ENCODE measurements at places on chromosomes 12 and 14.

DNA sequence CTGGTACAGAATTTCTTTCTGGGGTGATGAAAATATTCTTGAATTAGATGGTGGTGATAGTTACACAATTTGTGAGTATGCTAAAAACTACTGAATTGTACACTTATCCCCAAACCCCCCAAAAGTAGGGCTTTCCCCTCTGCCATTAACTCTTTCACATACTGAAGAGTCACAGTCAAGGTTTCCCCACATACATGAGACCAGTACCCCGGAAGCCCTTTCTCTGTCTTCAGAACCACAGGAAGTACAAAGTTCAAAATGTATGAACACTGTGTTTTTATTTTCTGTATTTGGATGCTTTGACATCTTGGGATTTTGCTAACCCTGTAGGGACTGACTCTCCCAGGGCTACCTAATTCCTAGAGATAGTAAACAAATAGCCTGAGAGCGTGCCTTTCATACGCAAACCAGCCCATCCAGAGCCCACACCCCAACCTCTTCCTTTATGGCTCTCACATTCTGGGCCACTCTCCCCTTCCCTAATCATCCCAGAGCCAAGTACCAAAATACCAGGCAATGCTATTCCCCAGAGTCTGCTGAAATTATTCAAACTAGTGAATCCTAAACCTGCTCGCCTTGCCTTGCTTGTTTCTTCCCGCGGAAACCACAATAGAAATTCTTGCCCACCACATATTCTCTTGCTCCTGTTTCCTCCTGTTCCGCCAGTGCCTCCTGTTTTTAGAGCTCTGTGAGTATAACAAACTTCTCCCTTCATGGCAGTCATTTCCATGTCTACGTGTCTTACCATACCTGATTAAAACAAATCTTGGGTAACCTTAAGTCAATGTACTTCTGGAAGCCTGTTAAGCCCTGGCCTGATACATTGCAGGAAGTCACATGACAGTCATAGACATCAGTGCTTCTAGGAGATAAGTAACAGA is 524.8 kb downstream of the FUT8 start:
- DNase-seq, result no peak

- DNase-seq, result no peak
Observed at GRCh38 chr12:30953257-30953656, 26.7 kb downstream of the TSPAN11 start.

DNA sequence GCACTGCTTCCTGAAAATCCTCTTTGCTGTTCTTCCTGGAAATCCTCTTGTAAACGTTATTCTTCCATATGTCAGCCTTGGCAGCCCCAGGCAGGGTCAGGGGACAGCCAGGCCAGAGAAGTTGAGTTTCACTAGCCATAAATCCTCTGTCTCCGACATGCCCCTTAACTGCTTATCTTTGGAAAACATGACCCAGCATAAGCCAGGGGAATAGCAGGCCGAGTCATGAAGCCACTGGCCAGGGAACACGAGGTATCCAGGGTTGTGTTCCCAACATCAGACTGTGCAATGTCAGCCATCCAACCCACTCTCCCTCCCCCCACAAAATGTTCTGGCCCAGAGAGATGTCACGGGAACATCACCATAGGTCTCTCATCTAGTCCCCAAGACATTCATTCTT is 453.9 kb downstream of the MED13L start:
- DNase-seq, result no peak

GRCh38 chr14:50978888-50979287 is 34.6 kb upstream of the PYGL start:
- DNase-seq, result no peak

DNA sequence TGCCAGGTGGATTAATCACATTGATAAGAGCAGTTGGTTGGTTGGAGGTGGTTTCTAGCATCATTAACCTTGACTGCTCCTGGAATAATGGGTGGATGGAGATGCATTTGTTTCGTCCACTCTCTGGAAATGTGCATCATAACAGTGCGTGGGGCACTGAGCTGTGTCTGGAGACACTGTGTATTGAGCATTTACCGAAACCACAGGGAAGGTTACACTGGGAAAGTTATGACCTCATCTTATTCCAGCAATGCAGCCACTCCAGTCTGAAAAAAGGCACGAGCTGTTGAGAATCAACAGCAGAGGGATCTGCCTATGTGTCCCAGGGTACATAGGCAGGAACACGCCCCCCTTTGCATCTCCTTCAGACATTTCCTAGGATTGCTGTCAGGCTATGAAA is 27.2 kb downstream of the RNFT2 start:
- DNase-seq, result no peak

GRCh38 chr12:52243856-52244614 is 11.0 kb downstream of the KRT7 start:
- peak; percentile 81 for DNase-seq

GRCh38 chr14:69615496-69616407 is 4.4 kb downstream of the SUSD6 start:
- peak; percentile 39 for DNase-seq

DNA sequence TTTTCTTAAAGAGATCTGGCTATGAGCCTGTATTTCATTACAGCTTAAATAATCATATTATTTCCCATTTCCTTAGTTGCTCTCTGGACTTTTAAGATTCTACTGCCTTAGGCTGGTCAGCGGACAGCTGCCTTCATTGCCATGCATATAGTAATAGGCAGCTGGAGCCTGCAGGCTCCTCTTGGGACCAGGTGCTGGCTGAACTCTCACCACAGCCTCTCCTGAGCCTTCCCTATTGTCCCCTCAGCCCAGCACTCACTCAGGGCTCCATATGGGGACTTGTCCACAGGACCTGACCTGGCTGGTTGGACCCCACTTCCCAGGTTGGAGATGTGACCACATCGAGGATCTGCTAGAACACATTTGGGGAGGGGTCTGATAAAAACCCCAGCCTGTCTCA is 405.4 kb downstream of the DPF3 start:
- no peak for DNase-seq

DNA sequence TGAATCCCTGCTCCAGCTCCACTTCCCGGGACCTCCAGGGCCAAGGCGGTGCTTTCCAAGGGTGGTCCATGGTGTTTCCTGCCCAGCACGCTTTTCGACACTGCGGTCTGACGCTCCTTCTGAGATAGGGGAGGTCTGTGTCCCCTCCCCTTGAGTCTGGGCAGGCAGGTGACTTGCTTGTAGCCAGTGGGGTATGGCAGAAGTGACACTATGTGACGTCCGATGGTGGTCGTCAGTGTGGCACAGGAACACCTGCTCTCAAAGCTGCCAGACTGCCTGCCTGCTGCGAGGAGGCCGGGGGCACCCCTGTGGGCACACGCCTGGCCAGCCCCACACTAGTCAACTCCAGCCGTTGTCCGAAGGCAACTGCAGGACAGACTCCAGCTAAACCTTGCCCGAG is 16.0 kb upstream of the TRAF3 start:
- DNase-seq, result no peak

DNA sequence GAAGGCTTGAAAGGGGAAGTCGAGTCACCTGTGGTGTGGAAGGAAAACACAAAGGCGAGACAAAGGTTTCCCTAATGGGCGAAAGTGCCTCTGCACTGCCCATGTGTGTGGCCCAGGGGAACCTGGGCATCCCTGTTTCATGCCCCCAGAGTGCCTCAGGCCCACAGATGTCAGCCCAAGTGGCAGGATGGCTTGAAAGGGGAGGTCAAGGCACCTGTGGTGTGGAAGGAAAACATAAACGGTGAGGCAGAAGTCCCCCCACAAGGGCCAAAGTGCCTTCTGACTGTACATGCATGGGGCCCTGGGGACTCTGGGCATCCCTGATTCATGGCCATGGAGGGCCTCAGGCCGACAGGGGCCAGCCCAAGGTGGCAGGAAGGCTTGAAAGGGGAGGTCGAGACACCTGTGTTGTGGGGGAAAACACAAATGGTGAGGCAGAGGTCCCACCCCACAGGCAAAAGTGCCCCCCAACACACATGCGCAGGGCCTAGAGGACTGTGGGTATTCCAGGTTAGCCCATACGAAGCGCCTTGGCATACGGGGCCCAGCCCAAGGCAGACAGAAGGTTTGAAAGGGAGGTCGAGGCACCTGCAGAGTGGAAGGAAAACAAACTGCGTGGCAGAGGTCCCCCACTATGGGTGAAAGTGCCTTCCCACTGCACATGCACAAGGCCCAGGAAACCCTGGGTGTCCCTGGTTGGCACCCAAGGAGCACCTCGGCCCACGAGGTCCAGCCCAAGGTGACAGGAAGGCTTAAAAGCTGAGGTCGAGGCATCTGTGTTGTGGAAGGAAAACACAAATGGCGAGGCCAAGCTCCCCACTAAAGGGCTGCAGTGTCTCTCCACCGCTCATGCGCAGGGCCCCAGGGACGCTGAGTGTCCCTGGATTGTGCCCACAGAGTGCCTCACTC is 382.3 kb downstream of the ALG10 start:
- no peak for DNase-seq

DNA sequence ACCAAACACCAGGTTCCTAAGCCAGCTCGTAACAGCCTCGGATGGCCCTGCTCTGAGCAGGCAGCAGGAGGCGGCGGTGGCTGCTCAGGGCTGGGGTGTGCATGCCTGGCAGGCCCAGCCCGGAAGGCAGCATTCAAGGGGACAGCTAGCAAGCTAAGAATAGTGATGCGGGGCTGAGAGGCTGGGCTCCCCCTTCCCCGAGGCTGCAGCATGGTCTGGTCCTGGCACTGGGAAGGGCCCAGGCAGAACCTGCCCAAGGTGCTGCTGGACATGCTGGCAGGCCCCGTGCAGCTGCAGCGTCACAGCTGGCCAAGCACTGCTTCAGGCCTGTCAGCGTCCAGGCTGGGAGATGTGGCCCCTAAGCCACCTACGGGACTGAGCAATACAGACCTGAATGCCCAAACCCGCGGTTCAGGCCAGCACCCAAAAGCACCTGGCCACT is 26.4 kb upstream of the NUDT14 start:
- no peak for DNase-seq

GRCh38 chr12:53078425-53079225 is 565 bp downstream of the SPRYD3 start:
- no peak for DNase-seq

- DNase-seq, result no peak
Observed at GRCh38 chr12:20317554-20317953, 50.8 kb upstream of the PDE3A start.

DNA sequence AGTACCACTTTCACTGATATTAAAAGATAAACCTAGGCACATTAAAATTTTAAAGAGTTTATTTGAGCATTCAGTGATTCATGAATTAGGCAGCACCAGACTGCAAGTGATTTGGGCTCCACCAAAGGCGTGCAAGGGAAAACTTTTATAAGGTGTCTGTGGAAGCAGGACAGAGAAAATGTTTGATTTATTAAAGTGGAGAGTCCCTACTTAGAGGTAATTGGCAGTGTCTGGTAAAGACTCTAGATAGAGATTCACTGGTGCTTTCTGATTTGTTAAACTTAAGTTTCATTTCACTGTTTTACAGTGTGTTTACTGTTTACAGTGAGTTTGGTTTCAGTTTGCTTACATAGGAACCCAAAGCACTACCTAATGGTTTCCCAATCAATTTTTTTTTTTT is 72.8 kb downstream of the ANKS1B start:
- no peak for DNase-seq

GRCh38 chr12:22163594-22163993 is 117.6 kb downstream of the CMAS start:
- DNase-seq, result no peak

DNA sequence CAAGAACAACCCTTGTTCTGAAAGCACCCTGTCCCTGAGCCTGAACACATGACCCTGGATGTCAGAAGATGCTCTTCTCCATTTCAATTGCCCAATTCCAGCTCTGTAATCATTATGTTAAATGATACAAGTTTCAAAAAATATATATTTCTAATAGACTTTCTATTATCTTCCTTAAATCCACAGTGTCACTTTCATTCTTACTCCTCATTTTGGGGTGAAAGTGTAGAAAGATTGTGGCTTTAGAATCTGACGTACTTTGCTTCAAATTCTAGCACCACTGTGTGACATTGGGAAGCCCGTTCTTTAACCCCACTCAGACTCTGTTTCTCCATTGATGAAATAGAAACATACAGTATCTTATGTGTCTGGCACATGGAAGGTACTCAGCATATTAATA is 83.2 kb downstream of the ETV6 start:
- DNase-seq, result no peak

- no peak for DNase-seq
Observed at GRCh38 chr12:52632656-52633055, 14.3 kb upstream of the KRT73 start.

DNA sequence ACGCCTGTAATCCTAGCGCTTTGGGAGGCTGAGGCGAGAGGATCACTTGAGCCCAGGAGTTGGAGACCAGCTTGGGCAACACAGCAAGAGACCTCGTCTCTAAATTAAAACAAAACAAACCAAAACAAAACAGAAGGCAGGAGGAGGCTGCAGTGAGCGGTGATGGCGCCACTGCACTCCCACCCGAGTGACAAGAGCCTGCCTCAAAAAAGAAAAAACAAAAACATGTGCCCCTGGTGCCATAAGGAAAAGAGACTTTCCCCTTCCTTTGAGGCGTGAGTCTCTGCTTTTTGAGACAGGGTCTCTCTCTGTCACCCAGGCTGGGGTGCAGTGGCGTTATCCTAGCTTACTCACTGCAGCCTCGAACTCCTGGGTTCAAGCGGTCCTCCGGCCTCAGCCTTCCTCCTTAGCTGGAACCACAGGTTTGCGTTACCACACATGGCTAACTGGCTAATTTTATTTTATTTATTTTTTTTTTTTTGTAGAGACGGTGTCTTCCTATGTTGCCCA is 9.0 kb upstream of the EAPP start:
- DNase-seq, result no peak

DNA sequence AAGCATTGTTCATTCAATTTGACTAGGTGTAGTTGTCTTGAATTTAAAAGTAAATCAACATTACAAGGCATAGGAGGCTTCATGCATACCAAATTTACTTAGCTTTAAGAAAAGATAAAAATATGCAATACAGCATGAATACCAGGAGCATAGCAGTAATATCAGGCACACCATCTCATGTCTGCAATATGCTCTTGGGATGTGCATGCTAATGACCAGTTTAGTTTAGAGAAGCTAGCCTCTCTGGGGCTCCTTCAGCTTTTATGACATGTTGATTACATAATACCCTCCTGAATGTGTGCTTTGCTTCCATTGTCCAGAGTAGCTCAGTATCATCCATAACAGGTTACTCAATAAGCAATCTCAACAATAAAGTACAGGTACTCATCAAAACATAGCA is 497.2 kb downstream of the FLRT2 start:
- DNase-seq, result no peak

DNA sequence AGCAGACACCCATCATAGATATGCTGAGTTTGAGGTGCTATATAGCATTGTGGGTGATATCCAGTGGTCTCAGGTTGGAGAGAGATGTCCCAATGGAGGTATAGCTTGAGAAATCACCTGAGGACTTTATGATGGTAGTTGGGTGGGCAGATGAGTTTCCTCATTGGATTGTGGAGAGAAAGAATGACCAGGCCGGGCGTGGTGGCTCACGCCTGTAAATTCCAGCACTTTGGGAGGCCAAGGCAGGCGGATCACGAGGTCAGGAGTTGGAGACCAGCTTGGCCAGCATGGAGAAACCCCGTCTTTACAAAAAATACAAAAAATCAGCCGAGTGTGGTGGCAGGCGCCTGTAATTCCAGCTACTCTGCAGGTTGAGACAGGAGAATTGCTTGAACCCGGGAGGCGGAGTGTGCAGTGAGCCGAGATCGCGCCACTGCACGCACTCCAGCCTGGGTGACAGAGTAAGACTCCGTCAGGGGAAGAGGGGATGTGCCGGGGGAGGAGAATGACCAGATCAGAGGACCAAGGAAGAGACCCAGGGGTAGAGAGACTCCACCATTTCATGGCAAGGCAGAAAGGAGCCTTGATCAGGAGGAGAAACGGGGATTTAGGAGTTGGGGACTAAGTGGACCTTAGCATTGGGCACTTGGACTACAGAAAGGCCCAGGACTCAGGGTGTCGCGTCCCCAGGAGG is 757 bp upstream of the PCK2 start:
- no peak for DNase-seq

GRCh38 chr12:7060353-7060954 is at the start of gene C1S:
Gene C1S, plus strand, starts transcription at chr12:7060718. Its CDS starts 1,195 bp downstream, at chr12:7061913.
- DNase-seq, result peak; percentile 96

Data from fibroblast of the conjunctiva (primary cell).